ENCODE measurements at places on chromosomes 7 and 10. TPM values are rescaled to one million over a fixed set of nuclear protein-coding genes. Genes with fewer than 3 reads are reported as not detected.

- DNase-seq = no peak
- no peak overlapping the region for H3K27ac ChIP-seq
- H3K4me3 ChIP-seq = no peak overlapping the region
- no peaks in the 10 kb centered on the region for H3K36me3 ChIP-seq
Observed at GRCh38 chr7:12199363-12199762, 11.7 kb upstream of the TMEM106B start.

DNA sequence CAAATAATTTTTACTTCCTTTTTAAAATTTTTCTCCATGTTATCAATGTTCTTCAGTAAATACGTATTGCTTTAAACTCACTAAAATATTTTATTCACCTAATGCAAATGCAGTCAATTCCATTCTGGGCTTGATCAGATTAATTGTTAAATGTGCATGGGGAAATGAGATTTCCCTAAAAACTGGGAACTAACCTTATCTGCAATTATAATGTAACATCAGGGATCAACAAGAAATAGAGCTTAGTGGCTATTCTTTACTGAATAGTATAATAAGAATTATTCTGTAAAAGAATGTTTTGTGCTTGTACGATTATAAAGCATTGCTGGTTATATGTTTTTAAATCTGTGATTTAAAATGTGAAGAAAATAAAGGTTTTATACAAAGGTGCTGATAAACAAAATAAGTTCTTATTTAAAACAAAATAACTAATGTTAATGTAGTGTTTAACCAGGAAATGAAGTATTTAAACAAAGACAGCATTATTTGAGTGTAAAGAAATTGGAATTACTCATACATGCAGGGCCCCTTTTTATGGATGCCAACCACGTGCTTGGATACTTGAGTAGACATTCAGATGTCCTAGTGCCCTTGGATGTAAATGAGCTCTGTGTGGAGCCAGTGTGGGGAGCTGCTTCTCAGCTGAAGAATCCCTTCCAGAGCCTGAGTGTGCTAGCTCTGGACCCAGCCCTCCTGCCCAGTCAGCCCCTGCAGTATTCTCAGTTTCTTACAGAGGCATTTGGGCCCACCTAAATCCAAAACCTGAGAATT lies 84.2 kb downstream of the REEP3 start:
- H3K4me3 ChIP-seq = no peak overlapping the region
- no peak overlapping the region for H3K27ac ChIP-seq
- H3K27me3 ChIP-seq = no peaks in the 10 kb centered on the region
- no peaks in the 10 kb centered on the region for H3K36me3 ChIP-seq
- peaks cover 9% of the 10 kb centered on the region for H3K4me1 ChIP-seq

DNA sequence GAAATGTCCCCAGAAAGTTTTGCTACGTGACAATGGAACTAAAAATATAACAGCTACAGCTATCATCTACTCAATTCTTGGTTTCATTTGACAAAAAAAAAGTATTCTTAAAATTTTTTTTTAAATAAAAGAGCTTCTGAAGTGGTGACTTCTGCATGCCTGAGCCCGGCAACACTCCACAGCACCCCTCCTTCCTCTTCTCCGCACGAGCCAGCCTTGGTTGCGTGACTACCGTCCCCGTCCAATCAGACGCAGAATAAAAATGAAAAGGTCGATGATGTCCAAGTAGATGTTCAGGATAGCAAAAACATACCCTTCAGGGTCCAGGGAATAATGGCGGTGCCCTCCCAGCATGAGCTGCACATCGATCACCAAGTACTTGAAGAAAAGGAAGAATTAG lies 34.5 kb upstream of the GATAD1 start:
- no peaks in the 10 kb centered on the region for H3K4me1 ChIP-seq
- H3K27ac ChIP-seq = no peak overlapping the region
- H3K36me3 ChIP-seq = no peaks in the 10 kb centered on the region
- DNase-seq = no peak

DNA sequence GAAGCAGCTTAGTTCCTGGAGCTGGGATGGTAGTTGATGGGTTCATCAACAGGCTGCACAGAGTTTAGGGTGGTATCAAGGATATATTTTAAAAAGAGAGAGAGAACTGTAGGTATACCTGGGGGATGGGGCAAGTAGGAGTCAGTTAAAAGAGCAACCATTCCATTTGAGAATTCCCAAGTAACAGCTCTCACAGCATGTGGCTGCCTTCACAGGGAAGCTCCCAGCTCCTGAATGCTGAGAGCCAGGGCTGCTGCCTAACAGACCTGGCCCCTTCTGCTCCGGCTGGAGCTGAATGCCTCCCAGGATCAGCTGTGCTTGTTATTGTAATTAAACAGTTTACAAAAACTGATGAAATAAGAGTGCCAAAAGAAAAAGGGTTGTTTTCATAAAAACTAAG lies 58.8 kb upstream of the GPR26 start:
- no peaks in the 10 kb centered on the region for H3K4me1 ChIP-seq
- no peaks in the 10 kb centered on the region for H3K27me3 ChIP-seq
- no peak for DNase-seq
- no peaks in the 10 kb centered on the region for H3K36me3 ChIP-seq
- H3K4me3 ChIP-seq = no peak overlapping the region

- H3K4me1 ChIP-seq = peaks cover 16% of the 10 kb centered on the region
- no peak overlapping the region for H3K27ac ChIP-seq
- H3K27me3 ChIP-seq = no peaks in the 10 kb centered on the region
- peaks cover 58% of the 10 kb centered on the region for H3K36me3 ChIP-seq
- DNase-seq = no peak
- H3K4me3 ChIP-seq = no peak overlapping the region
Observed at GRCh38 chr10:119675483-119676170, 24.4 kb downstream of the BAG3 start.

- H3K36me3 ChIP-seq = no peaks in the 10 kb centered on the region
- H3K4me1 ChIP-seq = peaks cover 19% of the 10 kb centered on the region
- no peak overlapping the region for H3K4me3 ChIP-seq
- DNase-seq = no peak
- H3K27ac ChIP-seq = no peak overlapping the region
Observed at GRCh38 chr7:24737281-24737680, 20.0 kb downstream of the GSDME start.

- no peak overlapping the region for H3K27ac ChIP-seq
- peaks cover 34% of the 10 kb centered on the region for H3K36me3 ChIP-seq
- no peak overlapping the region for H3K4me3 ChIP-seq
- peaks cover 15% of the 10 kb centered on the region for H3K4me1 ChIP-seq
Observed at GRCh38 chr7:151378496-151379192, 31.2 kb downstream of the WDR86 start.

GRCh38 chr10:86090807-86091206 lies 275.8 kb downstream of the GRID1 start:
- DNase-seq = no peak
- no peak overlapping the region for H3K27ac ChIP-seq
- no peak overlapping the region for H3K4me3 ChIP-seq
- no peaks in the 10 kb centered on the region for H3K27me3 ChIP-seq
- no peaks in the 10 kb centered on the region for H3K36me3 ChIP-seq

GRCh38 chr10:97171001-97171400 lies 14.8 kb downstream of the SLIT1 start:
- no peaks in the 10 kb centered on the region for H3K27me3 ChIP-seq
- no peaks in the 10 kb centered on the region for H3K36me3 ChIP-seq
- H3K4me1 ChIP-seq = peaks cover 7% of the 10 kb centered on the region

Gene IGFBP1
- total RNA-seq = not detected

Gene NUTM2A
- total RNA-seq = 0.81 TPM

Gene STOX1
- not detected for total RNA-seq

Gene NKX1-2
- total RNA-seq = not detected

All from thoracic aorta (tissue), 2 donors.